ENCODE measurements at places on chromosomes 7 and 10.

GRCh38 chr10:57102236-57102635, 741.2 kb upstream of the ZWINT start:
- no peak for DNase-seq

- no peak for DNase-seq
These were observed 284.4 kb downstream of the IPMK start for GRCh38 chr10:57983281-57983791.

DNA sequence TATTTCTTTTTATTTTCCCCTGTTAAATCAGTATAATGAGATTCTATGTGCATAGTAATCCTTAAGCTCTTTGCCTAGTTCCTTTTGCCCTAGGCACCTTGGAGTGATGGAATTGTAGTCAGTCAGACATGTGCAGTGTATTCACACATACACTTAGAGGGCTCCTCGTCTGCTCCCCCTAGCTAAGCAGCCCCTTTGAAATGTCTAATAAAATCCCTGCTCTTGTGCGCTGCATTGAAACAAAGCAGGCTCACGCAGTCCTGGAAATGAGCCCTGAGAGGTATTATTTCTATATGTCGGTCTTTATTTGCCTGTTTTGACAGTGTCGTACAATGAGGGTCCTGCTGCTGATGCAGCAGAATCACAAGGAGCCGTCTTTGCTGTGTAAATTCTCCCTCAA, 258.7 kb downstream of the AUTS2 start:
- no peak for DNase-seq

DNA sequence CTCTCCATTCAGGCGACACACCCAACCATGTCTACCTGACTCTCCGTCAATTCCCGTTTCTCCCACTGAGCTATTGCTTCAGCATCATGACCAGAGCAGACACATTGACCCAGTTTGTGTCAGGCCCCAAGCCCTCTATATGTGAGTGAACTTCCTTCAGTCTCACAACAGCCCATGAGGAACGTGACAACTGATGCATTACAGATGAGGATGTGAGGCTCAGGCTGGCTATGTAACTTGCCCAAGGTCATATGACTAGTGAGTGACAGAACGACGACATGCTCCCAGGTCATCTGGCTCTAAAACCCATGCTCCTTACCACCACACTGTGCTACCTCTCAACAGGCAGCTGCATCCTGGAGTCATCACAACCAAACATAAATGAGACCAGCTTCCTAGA, 3.7 kb downstream of the TMEM140 start:
- no peak for DNase-seq

DNA sequence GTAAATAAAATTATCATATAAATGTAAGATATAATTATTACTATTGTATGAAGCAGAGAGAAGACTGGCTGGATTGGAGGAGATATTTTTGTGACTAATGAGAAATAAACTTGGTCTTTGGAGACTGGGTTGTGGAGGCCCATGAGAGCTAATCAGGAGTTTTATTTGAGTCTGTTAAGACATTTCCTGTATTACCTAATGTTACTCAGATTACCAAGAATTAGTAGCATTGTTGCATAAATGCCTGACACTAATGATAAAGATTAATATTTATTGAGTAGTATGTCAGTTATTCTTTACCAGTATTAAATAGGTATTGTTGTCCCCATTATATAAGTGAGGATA, 7.1 kb downstream of the CCDC126 start:
- DNase-seq: no peak

- DNase-seq: no peak
These were observed 64.2 kb downstream of the HDAC9 start for GRCh38 chr7:18559756-18560155.

- DNase-seq: peak; percentile 54
These were observed 1.0 kb upstream of the KNDC1 start for GRCh38 chr10:133158756-133159610.

- no peak for DNase-seq
These were observed 59.4 kb downstream of the ST7 start for GRCh38 chr7:117012696-117013095.

GRCh38 chr10:349081-349480, 213.8 kb downstream of the ZMYND11 start:
- no peak for DNase-seq

GRCh38 chr10:7902413-7902812, 84.1 kb downstream of the TAF3 start:
- no peak for DNase-seq

- DNase-seq: no peak
These were observed 19.8 kb downstream of the SHH start for GRCh38 chr7:155792315-155792960.

DNA sequence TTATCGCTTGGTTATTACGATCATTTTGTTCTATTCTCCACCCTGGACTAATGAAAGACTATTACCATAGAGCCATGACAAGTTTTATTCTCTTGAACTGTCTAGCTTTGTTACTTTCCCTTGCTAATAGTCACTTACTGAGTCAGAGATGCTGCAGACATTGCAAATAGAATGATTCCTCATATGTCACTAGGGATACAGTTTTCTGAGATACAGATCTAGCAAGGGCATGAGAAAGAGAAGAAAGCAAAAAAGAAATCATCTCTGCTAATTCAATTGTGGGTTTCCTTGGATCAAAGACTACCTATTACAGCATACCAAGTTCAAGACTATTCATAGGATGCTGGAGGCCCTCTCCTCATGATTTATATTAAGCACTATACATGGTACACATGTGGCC, 204.3 kb downstream of the MBL2 start:
- no peak for DNase-seq

- DNase-seq: no peak
These were observed 26.3 kb upstream of the FAM13C start for GRCh38 chr10:59388671-59388976.

GRCh38 chr10:123938890-123939289, 47.3 kb upstream of the CPXM2 start:
- DNase-seq: no peak

GRCh38 chr10:121179006-121179405, 327.8 kb downstream of the WDR11 start:
- DNase-seq: no peak

- DNase-seq: no peak
These were observed 20.1 kb downstream of the AFAP1L2 start for GRCh38 chr10:114384181-114384580.

- DNase-seq: no peak
These were observed 67.9 kb downstream of the ATAD1 start for GRCh38 chr10:87750001-87750671.

GRCh38 chr10:83562381-83562780, 576.9 kb upstream of the GHITM start:
- DNase-seq: no peak

DNA sequence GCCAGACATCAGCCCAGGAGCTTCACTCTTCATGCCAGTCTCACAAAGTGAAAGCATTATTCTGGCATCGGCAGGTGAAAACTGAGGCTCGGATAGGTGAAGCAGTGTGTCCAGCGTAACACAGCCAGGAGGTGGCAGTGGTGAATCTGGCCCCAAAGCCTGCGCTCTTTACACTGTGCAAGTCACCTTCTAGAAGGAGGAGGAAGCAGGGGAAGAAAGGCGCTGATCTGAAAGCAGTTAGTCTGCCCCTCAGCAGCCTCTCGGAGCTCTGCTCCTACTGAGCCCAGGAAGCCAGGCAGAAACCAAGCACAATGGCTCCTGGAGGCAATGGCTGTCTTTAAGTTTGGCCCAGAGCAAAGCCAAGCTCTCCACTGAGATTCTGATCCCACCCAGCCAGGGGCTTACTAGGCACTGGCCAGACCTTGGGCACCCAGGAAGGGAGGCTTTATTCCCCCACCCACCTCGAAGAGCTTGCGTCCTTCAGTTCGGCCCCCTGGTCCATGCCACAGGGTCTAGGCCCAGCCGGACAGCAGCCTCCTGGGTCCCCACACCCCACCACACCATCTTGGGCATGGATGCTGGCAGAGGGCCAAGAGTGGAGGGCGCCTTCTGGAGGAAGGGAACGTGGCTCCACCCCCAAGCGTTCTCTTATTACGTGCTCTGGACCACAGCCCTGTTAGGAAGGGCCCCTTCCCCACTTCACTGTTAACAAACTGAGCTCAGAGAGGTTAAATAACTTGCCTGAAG, 104.5 kb downstream of the GRID1 start:
- DNase-seq: peak; percentile 32

GRCh38 chr10:6133331-6134098, 44.7 kb downstream of the RBM17 start:
- DNase-seq: no peak

GRCh38 chr10:24238519-24239247, 29.7 kb downstream of the KIAA1217 start:
- no peak for DNase-seq

DNA sequence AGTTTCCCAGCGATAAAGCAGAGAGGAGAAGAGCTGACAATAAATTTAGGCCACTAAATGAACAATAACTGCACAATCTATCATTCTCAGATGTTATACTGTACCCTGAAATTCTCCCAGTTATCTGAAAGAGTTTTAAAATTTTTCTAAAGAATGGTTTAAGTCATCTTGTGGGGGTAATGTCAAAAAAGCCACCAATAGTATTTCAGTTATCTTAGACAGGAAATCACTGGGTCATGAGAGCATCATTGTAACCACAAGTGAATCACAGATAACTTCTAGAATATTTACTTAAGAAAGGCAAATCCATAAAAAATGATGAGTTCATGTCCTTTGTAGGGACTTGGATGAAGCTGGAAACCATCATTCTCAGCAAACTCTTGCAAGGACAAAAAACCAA, 147.1 kb downstream of the DNAJB9 start:
- DNase-seq: no peak

- peak; percentile 96 for DNase-seq
These were observed 67.5 kb upstream of the INSIG1 start for GRCh38 chr7:155230169-155230593.

DNA sequence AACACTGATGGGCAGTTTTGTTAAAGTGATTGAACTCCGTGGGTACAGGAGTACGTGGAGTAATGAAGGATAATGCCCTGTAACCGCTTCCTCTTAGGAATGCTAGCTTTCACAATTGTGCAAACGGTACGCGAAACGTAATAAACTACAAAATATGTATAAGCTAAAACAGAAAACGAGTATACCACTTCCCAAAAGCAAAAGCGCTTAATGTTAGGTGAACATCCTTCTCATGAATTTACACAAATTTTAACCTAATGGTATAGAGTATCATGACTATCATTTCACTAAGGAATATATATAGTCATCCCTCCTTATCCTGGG, 395 bp upstream of the ZNF25 start:
- DNase-seq: no peak

DNA sequence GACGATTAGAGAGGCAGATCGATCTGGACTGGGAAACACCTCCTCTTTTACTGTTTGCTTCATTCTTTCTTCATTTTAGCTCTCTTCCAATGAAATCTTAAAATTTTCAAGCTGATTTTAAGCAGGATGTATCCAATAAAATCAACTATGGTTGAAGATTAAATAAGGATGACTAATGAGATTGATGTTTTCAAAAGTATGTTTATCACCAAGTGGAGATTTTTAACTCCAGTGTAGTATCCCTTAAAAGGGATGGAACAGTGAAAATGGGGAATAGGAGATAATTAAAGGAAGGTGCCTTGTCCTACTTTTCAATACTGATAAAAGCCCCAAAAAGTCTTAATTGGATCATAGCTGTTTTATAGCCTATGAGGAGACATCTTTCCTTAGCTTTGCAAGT, 11.6 kb upstream of the LIPF start:
- no peak for DNase-seq

DNA sequence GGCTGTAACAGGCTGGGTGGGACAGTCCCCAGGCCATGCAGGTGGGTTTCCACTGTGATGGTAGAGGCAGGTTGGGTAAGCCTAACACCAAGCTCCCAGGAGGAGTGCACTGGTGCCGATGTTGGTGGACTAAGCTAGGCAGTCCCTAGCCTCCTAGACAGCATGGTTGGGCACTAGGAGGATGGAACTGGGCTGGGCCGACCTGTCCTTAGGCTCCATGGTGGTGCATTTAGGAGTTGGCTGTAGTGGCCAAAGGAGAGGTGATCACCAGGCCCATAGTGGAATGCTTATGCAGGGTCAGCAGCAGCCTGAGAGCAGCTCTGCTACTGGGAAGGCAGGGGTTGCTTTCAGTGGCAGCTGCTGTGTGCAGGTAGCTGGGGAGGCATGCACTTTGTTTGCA, 247.7 kb upstream of the CNTNAP2 start:
- DNase-seq: no peak

- DNase-seq: no peak
These were observed 954.2 kb downstream of the PCDH15 start for GRCh38 chr10:53846809-53847208.

DNA sequence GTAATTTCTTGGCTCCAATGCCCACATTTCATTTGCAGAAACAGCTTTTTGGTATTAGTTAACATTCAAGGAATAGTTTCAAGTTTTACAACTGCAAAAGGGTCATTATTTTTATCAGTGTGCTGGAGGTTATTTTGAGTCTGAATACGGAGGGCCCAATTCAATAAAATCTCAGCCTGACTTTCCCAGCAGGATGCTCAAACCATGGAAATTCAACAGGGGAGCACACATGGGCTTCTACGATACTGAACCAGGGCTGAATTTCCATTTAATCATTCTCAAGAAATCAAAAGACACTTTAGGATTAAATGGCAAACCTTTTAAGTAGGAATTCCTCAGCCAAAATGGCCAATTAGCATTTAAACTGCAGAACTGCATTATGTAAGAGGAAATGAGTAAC, 700.9 kb upstream of the ANKRD30A start:
- DNase-seq: no peak

DNA sequence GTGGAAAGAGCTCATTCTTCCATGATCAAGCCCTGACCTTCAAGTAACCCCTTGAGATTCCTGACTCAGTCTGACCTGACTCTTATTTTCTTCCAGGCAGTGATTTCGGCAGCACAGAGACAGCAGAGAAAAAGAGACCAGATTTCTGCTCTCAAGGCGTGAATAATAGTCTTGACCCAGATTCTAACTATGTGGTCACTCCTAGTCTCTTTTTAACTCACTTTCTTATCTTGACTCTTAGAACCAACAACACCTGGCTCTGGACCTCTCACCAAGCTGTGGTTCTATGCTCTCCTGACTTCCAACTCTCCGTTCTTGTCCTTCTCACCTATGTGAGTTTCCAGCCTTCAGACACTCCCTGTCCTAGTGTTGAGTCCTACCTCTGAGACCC, 36.9 kb upstream of the KDM7A start:
- DNase-seq: no peak

GRCh38 chr10:633279-634245, 55.9 kb downstream of the DIP2C start:
- no peak for DNase-seq

- no peak for DNase-seq
These were observed 333.8 kb downstream of the LRMDA start for GRCh38 chr10:75764974-75765788.
